ENCODE measurements at places on chromosomes 5 and 9. TPM values are rescaled to one million over a fixed set of nuclear protein-coding genes. Genes with fewer than 3 reads are reported as not detected.

MEIKIN gene
- total RNA-seq = not detected

PCDHGC4 gene
- total RNA-seq = 4.2 TPM

MRPL41 gene
- 24.5 TPM for total RNA-seq

DNA sequence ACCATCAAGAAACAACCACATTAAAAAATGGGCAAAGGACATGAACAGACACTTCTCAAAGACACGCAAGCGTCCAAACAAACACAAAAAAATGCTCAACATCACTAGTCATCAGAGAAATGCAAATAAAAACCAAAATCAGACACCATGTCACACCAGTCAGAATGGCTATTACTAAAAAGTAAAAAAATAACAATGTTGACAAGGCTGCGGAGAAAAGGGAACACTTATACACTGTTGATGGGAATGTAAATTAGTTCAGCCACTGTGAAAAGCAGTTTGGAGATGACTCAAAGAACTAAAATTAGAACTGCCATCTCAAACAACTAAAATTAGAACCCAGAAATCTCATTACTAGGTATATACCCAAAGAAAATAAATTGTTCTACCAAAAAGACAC lies 80.4 kb downstream of the CAAP1 start:
- H3K27me3 ChIP-seq = no peaks in the 10 kb centered on the region
- H3K4me1 ChIP-seq = no peaks in the 10 kb centered on the region

GRCh38 chr5:88438006-88438405 lies 169.4 kb upstream of the TMEM161B start:
- peaks cover 13% of the 10 kb centered on the region for H3K4me1 ChIP-seq
- H3K36me3 ChIP-seq = no peaks in the 10 kb centered on the region
- peak; percentile 29 for DNase-seq
- H3K27ac ChIP-seq = peak overlapping the region; percentile 33
- H3K27me3 ChIP-seq = no peaks in the 10 kb centered on the region
- no peak overlapping the region for H3K4me3 ChIP-seq

- no peaks in the 10 kb centered on the region for H3K4me1 ChIP-seq
- no peak overlapping the region for H3K27ac ChIP-seq
- H3K27me3 ChIP-seq = no peaks in the 10 kb centered on the region
- H3K4me3 ChIP-seq = no peak overlapping the region
These were observed 265.4 kb downstream of the EDIL3 start for GRCh38 chr5:84119252-84119651.
